ENCODE measurements at places on chromosomes 6 and 20. TPM values are rescaled to one million over a fixed set of nuclear protein-coding genes. Genes with fewer than 3 reads are reported as not detected.
A peak's percentile ranks its signal among the peaks of the same experiment; 100 is the strongest.

DNA sequence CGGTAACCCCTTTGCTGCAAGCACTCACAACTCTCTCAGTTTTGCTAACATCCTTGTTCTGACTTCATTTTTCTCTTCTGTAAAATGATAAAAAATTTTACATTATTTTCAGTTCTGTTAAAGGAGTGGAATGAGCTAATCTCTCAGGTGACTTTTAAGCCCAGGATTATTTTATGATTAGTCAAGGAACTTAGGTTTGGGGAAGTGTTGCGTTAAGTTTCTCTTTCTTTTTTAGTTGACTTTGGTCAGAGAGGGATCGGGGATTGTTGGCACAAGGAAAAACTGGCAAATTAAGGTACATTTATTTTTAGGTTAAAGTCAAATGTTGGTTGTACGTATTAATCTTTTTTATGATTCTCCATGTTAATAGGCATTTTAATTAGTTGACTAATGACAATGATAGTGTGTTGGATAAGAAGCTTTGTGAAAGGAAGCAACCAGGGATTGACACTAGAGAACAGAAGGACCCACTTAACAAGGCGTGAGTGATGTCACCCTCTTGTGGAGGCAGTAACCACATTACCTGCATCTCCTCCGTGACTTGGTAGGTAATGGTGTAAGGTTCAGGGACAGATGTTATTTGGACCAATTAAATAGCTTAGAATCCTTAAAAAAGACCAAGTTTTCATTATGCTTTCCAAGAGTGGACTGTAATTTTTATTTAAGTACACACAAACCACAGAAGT lies 31.6 kb downstream of the CD83 start:
- no peak for DNase-seq

The DYNLT2 gene
- 1.9 TPM for total RNA-seq

The RFX6 gene
- total RNA-seq: not detected

The NMBR gene
- not detected for total RNA-seq

The MUC21 gene
- not detected for total RNA-seq

The SIRPB1 gene
- 0.77 TPM for total RNA-seq

The PAX1 gene
- not detected for total RNA-seq

The HFE gene
- 12.5 TPM for total RNA-seq

DNA sequence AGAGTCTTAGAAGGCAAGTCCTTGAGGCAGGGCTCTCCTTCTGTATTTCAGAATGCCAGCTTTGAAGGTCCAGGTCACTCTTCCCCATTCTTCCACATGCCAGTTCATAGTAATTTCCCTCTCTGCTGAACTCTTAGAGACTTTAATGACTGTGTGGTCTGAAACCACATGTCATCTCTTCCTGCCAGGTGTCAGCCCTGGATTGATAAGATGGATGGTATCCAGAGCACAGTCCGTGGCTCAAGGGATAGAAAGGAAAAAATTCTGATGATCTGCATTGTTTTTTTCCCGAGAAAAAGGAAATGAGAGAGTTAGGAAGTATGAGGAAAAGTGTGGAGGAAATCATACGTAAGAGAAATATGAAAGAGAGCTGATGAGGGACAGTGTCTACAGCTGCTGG lies 250.9 kb downstream of the TPBG start:
- no peak for DNase-seq

DNA sequence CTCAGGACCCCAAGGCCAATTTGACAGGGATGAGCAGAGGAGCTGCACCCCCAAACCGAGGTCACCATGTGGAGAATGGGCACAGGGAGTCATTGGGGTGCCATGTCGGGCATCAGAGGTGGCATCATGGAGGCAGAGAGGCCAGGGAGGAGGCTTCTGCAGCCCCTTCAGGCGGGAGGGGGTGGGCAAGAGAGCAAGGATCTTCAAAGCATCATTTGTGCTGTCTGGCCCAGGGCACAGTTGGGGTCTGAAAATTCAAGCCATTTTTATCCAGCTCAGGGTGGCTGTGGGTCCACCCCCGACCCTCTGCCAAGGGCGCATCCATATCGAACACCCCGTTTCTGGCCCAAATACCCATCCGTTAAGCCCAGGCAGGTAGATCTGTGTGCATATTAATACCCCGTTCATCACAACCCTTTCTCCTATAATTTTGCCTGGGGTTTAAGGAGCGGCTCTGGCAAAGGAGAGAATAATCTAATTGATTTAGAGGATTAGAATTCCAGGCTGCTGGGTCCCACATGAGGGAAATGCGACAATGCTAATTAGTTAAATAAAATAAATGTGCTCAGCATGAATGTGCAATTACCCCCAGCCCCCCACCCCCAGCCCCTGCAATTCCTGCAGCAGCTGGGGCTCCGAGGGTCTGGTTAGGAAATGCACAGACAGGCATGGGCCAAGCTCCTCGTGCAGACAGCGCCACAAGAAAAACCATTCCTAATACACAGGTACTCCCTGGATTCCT lies 31.9 kb downstream of the VSTM2L start:
- DNase-seq: no peak

GRCh38 chr6:40486576-40486975 lies 100.6 kb downstream of the LRFN2 start:
- DNase-seq: no peak

DNA sequence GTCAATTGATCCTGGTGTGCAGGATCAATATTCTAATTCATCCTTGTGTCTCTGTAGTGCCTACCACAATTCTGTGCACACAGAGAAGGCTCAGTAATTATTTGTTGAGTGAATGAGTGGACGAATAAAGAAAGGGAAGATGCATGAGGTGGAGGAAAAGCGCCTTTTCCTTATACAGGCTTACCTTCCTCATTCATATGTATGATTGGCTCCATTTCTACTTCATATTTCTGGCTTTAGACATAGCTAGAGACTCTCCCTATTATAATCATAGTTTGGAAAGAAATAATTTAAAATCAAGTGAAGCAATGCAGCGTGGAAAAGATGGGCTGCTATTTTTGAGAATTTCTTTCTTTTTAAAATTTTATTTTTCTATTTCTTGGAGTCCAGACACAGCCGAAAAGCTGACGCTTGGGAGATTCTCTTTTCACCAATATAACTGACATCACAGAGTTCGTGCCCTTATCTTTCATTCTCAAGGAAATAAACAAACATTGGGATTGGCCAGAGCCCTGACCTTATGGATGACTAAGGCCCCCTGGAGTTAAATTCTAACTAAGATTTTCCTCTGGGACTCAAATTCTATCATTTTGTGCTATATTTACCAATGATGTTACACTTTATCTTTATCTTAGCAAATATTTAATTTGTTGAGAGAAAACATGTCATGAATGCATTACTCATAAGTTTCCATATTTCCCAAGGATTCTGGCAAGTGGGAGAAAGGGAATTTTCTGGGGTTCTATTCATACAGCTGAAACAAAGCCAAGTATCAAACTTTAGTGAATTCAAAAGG lies 48.1 kb downstream of the PRL start:
- peak; percentile 51 for DNase-seq

DNA sequence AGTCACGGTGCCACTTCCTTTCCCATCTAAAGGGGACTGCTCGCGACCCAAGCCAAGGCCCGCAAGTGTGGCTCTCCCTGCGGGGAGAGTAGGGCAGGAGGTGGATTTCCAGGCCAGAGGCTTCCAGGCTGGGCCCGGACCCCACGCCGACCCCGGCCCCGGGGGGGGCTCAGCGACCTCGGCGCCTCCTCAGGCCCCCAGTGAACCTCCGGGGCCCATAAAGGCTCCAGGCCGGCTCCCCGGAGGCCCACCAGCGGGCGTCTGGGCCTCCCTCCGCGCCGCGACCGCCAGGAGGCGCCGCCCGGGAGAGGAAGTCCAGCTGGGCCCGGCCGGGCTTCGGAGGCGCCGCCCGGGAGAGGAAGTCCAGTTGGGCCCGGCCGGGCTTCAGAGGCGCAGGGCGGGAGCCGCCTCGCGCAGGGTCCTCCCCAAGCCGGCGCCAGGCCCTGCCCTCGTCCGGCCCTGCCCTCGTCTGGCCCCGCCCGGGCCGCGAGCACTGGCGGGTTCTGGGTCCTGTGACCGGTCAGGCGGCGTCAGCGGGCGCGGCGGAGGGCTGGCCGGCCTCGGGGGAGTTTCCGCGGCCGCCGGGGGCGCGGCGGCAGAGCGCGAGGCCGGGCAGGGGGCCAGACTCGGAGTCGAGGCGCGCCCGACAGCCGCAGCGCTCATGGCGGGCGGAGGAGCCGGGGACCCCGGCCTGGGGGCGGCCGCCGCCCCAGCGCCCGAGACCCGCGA lies at the start of gene RAB32:
Gene RAB32 (plus strand): TSS at position 623 of the 729 bp plus-strand sequence. CDS start 39 bp downstream, at position 662.
- peak; percentile 92 for DNase-seq

DNA sequence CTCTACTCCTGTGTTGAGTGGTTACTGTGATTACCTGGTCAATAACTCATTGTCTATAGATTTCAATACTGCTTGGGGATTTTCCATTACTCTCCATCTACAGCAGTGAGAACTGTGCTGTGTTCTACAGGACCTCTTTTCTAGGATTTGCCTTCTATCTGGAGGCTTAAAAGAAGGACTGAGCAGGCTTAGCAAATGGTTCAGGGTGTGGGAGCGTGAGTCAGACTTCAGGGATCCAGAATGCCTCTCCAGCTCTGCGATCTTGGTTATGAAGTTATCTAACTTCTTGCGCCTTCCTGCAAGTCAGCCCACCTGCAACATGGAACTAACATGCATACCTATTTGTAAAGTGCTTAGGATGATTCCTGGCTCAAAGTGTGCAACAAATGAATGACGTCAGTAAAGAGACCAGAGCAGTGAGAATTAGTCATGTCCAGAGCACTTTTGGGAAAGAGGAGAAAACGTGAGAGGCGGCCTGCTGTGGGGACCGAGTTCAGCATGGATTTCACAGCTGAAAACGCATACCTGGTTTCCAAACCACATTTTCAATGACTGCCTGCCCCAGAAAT lies 610.1 kb upstream of the CDH4 start:
- no peak for DNase-seq

All from LHCN-M2 (cell line).